Right ventricle myocardium superior (tissue), 1 donor: ENCODE measurements at places on chromosomes 4 and X. TPM values are rescaled to one million over a fixed set of nuclear protein-coding genes. Genes with fewer than 3 reads are reported as not detected.

The IBSP gene
- not detected for total RNA-seq

GRCh38 chrX:108347800-108348199 lies 90.4 kb downstream of the COL4A6 start:
- DNase-seq = no peak

The FGF16 gene
- not detected for total RNA-seq

The TMEM150C gene
- total RNA-seq = 19.4 TPM

- peak; percentile 40 for DNase-seq
Measured at GRCh38 chrX:105822138-105823091, at the start of gene NRK. NRK (plus strand) TSS chrX:105822539; CDS start chrX:105822846, 307 bp downstream.

DNA sequence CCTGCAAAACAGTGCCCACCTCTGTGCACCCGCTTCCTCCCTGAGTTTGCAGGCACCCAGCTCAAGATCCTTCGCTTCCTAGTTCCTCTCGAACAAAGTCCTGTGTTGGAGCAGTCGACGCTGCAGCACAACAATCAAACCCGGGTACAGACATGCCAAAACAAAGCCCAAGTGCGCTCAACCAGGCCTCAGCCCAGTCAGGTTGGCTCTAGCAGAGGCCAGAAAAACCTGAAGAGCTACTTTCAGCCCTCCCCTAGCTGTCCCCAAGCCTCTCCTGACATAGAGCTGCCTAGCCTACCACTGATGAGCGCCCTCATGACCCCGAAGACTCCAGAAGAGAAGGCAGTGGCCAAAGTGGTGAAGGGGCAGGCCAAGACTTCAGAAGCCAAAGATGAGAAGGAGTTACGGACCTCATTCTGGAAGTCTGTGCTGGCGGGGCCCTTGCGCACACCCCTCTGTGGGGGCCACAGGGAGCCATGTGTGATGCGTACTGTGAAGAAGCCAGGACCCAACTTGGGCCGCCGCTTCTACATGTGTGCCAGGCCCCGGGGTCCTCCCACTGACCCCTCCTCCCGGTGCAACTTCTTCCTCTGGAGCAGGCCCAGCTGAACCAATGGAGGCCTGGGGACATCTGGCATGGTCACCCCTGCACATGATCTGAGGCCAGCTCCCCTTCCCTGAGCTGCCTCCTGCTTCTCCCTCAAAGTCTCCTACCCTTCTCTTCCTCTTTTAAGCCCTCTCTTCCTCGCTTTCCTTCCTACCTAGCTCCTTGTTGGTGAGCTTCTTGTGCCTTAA lies 6.9 kb downstream of the APEX2 start:
- DNase-seq = no peak

The FHDC1 gene
- total RNA-seq = 0.19 TPM

- DNase-seq = peak; percentile 18
Measured at GRCh38 chr4:3821580-3822229, 55.5 kb downstream of the ADRA2C start.

DNA sequence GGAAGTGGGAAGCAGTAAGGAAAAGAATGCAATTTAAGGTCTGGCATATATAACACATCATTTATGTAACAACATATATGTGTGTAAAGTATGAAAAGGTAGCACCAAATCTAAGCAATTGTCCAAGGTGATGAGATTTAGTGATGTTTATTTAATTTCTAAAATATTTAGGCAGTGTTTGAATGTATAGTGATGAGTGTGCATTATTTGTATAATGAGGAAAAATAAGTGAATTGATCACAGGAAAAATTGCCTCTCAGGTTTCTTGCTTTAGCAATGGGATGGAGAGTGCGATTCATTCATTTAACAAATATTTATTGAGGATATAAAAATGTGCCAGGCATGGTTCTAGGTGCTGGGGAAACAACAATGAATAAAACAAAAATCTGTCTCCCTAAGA lies 2.2 kb upstream of the MAGED1 start:
- no peak for DNase-seq

The LNX1 gene
- 10.3 TPM for total RNA-seq

The CSTF2 gene
- total RNA-seq = 6.1 TPM

The LCORL gene
- total RNA-seq = 7.7 TPM

DNA sequence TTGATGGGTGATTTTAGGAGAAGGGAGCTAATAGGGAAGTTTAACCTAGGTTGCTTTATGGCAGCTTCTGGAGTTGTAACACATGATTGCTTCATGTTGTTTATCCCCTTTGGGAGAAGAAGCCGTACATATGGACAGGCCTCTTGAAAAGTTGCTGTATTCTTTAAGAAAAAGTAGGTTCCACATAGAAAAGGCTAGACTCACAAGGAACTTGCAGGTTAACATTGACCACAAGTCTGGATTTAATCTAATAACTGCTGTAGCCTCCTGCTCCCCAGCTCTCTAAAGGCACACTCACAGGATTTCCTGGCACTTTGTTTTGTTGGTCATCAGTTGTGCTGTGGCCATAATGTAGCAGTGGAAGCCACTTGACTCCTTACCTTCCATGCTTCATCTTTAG lies 19.7 kb downstream of the FNIP2 start:
- DNase-seq = no peak

GRCh38 chr4:77903186-77903585 lies 40.6 kb downstream of the MRPL1 start:
- no peak for DNase-seq

DNA sequence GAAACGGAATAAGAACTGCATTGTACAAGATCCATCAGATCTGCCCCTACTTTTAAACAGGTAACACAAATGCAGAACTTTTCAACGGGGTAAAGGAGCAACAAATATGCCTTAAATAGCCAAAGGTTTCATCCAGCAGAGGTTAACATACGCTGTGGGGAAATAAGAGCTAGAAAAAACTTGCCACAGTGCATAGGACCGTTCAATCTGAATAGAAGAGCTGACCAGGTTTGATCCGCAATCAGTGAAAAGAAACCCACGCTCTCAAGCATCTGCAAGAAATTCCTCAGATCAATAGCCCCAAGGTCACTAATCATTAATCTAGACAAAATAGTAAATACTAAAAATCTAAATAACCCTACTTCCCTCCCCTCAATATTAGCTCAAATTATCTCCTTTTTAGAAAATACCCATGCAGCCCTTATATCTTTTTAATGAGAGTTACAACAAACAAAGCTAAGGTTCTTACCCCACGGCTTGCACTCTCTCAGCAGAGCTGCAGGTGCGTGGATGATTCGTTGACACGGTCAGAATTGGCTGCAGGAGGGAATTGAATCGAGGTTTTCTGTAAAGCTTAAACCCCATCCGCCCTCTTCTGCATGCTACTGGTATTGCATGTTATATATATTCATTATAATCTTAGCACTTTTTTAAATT lies at the start of gene TLR10:
Gene TLR10 (minus strand): TSS at position 539 of the 657 bp plus-strand sequence. CDS start 7,400 bp downstream, outside the sequence.
- DNase-seq = peak; percentile 35

GRCh38 chrX:121886557-121886956 lies 839.1 kb downstream of the GLUD2 start:
- no peak for DNase-seq

DNA sequence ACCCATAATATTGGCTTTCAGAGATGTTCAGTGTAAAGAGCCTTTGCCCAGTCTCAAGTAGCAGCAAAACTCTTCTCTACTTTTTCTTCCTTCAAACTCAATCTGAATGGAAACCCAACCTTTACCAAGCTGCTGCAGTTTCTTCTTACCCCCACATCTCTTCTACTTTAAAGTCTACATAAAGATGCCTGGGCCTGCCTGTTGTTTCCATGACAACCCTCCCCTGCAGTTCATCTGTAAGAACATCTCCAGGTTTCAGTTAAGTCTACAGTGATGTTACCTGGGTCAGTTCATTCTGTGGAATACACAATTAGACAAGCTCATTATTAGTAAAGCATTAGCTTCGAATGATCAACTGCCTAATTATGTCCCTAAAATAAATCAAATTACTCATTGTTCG lies 81.4 kb downstream of the SPANXN3 start:
- DNase-seq = no peak

The OPRPN gene
- total RNA-seq = not detected

The EGF gene
- 13.8 TPM for total RNA-seq

GRCh38 chr4:116529129-116529528 lies 556.2 kb downstream of the TRAM1L1 start:
- DNase-seq = no peak

DNA sequence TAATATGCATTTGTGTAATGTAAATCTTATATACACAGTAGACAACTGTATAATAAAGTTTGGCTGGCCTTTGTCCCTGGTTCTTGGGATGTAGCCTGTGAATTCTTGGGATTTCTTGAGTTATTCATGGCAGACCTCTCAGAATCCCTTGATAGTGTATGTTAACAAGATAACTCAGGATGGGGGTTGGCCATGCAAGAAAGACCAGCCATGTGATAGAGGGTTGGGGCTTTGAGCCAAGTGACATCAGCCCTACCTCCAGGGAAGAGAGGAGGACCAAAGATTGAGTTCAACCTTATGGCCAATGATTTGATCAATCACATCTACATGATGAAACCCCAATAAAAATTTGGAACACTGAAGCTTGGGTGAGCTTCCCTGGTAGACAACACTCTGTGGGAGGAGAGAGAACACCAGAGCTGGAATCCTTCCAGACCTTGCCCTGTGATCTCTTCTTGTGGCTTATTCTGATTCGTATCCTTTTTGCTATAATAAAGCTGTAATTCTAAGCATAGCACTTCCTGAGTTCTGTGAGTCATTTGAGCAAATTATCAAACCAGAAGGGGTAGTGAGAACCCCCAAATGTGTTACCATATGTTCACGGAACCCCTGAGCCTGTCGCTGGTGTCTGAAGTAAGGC lies 11.3 kb downstream of the SLC2A9 start:
- DNase-seq = no peak

The TMPRSS11B gene
- not detected for total RNA-seq

GRCh38 chr4:183429489-183429888 lies 14.9 kb upstream of the CDKN2AIP start:
- no peak for DNase-seq

The ZNF711 gene
- total RNA-seq = 0.40 TPM

The CFP gene
- total RNA-seq = 2.6 TPM

The TMEM255A gene
- total RNA-seq = 1.1 TPM

- no peak for DNase-seq
Measured at GRCh38 chr4:39587881-39588280, 50.8 kb downstream of the SMIM14 start.

DNA sequence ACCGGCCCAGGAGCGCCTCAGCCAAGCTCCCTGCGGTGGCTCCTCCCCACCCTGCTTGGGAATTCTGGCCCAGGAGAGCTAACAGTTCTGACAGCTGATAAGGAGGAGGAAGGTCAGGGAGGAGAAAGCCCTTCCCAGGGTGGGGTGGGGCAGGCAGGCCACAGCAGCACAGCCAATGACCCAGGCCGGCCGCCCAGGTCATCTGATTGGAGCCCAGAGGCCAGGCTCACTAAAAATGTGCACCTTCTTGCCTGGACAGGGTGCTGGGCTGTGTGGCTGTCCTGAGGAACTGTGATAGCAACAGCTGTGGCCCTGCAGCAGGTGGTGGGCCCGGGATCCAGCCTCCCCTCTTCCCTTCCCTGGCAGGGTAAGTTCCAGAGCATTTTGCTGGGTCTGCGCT lies 17.2 kb upstream of the SH3TC1 start:
- peak; percentile 70 for DNase-seq

DNA sequence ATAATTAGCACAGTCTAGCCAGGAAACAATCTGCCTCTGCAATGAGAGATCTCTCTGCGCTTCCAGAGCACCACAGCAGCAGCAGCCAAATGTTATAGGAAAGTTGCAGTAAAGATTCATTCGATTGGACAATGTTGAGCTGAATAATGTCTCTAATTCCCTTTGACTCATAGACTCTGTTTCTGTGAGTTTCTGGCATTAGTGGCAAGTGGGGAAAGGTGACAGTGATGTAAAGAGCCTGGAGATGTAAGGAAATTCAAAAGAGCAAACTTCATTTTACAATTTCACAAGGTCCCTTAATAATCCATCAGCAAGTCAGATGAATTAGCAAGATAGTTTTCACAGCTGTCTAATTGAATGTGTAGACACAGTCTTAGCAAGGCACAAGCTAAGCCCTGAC lies 184.4 kb downstream of the VEGFC start:
- no peak for DNase-seq

The TMPRSS11F gene
- not detected for total RNA-seq

DNA sequence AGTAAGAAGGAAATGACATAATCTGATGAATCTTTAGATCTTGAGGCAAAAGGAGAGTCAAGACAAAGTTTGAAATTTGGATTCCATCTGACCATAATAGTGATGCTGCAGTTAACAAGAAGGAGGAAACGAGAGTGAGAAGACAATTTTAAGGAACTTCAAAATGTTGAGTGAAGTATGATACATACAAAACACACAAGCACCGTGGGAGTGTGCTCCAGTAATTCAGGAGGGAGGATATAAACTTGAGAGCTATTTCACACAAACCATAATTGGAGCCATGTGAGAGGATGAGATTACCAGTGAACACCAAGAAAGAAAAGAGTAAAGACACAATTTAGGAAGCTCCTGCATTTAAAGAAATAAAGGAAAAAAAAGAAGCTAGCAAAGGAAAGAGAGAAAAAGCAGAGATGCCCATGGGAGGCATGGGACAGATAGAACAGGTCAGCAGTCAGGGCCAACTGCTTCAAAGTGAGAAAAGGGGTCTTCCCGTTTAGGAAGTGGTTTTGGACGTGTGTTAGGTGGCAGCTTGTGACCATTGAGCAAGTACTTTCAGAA lies 150.7 kb upstream of the SLC7A11 start:
- DNase-seq = no peak

DNA sequence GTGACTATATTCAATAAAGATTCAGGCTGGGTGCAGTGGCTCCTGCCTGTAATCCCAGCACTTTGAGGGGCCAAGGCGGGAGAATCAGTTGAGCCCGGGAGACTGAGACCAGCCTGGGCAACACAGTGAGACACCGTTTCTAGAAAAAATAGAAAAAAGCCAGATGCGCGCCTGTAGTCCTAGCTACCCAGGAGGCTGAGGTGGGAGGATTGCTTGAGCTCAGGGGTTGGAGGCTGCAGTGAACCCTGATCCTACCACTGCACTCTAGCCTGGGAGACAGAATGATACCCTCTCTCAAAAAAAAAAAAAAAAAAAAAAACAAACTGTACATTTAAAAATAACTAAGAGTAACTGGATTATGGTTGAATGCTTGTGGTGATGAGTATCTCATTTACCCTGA lies 1.1 kb downstream of the NUDT6 start:
- no peak for DNase-seq
